ENCODE measurements at places on chromosomes 3 and 15.

DNA sequence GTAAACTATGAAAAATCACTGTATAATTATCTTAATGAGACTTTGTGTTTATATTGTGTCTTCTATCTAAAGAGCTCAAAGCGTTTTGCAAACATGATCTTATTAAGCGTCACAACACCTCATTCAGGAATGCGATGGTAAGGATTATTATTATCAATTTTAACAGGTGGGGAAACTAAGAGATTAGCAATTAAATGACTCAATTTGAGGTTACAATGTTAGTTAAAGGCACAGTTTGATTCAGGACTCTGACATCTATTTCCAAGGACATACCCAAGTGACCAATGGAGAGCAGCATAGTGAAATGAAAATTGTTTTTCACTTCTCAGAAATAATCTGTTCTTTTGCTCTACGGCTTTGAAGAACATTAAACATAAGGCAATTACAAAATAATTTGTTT, 74.6 kb downstream of the FMN1 start:
- no peak for DNase-seq

- no peak for DNase-seq
Measured at GRCh38 chr3:59481776-59482400, 432.1 kb upstream of the CFAP20DC start.

DNA sequence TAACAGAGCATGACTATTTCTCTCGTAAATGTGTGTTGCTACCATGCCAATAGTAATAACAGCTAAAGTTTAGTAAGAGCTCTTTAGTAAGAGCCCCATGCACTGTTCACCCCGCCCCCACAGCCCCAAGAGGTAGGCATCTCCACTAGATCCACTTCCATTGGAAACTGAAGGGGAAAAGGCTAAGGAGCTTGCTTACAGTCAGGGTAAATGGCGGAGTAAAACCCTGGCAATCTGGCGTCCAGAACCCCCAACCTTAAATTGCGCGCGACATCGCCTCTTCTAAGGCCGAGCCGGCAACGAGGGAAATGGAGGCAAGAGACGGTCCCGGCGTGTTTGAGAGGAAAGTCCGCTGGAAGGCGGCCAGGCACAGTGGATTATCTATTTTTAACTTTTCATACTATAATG, 654 bp upstream of the C3orf38 start:
- DNase-seq = no peak

DNA sequence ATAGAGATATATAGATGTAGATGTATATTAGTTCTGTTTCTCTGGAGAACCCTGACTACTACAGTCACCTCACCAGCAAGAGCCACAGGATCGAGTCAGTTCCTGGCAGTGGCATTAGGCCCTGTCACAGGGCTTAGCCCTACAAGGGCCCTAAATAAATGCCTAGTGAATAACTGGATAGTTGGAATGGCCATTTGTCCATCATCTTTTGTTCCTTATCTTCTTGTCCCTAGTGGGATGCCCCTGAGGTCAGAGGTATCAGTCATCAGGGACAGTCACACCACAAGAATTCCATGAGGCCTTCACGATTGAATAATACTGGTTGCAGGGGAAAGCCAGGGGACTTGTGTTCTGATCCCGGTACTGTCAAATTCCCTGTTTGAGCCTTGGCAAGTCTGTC, 204.9 kb upstream of the PPP2R3A start:
- DNase-seq = no peak

GRCh38 chr15:91821458-91821857, 32.0 kb upstream of the SLCO3A1 start:
- no peak for DNase-seq

- no peak for DNase-seq
Measured at GRCh38 chr15:65306551-65306950, 2.1 kb downstream of the RNU5B-1 start.

- no peak for DNase-seq
Measured at GRCh38 chr3:97687734-97688133, 76.8 kb upstream of the ARL6 start.

DNA sequence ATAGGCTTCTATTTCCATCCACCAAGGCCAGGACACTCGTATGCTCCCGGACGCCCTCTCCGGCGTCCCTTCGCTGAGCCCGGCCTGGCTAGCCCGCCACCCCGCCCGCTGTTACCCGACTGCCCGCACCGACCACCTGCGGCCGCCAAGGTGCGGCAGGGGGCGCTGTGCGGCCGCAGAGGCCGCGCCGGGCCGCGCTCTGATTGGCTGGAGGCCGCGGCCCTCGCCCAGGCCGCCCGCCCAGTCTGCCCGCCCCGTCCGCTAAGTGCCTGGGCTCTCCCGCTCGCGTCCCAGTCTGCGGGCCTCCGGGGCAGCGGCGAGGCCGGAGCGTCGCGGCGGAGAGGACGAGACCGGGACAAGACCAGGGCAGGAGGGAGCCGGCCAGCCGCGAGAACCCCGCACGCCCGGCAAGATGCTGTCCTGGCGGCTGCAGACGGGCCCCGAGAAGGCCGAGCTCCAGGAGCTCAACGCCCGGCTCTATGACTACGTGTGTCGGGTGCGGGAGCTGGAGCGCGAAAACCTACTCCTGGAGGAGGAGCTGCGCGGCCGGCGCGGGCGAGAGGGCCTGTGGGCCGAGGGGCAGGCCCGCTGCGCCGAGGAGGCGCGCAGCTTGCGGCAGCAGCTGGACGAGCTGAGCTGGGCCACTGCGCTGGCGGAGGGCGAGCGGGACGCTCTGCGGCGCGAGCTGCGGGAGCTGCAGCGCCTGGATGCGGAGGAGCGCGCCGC, at the start of gene SYNM:
SYNM (plus strand) TSS at position 293 of the 726 bp plus-strand sequence; CDS start at position 413, 120 bp downstream.
- peak; percentile 91 for DNase-seq

DNA sequence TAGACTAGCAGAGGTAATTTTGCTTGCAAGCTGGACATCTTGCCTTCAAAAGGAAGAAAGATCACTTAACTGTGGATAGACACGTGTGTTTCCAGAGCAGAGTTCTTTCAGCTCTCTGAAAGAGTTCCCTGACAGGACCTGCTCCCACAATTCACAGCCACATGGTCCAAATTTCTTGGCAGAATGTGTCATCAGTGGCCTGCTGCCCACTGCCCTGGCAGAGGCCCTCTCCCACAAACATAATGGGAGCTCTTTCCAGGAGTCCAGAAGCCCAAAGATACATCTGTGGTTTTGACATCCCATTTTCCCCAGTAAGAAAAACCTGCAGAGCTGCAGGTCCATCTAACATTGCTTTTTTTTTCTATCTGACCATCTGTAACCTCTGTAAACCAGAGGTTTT, 48.3 kb downstream of the SERPINI1 start:
- DNase-seq = no peak

DNA sequence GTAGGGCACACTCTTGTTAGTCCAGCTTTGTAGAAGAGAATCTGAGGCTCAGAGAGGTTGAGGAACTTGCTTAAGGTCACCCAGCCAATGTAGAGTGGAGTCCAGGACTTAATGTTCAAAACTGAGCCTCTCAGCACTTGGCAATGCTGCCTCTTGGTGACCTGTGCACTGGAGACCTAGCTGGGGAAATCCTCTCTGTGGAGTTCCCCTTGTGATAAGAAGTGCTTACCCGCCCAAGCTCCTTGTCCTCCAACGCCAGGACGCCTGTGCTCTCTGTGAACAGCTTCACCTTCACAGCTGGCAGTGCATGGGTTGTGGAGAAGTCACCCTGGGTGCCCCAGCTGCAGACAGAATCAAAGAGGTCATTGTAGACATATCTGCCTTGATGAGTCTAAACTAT, 219.1 kb upstream of the FEZF2 start:
- DNase-seq = no peak

GRCh38 chr3:40166997-40167396, 142.5 kb upstream of the EIF1B start:
- DNase-seq = no peak

DNA sequence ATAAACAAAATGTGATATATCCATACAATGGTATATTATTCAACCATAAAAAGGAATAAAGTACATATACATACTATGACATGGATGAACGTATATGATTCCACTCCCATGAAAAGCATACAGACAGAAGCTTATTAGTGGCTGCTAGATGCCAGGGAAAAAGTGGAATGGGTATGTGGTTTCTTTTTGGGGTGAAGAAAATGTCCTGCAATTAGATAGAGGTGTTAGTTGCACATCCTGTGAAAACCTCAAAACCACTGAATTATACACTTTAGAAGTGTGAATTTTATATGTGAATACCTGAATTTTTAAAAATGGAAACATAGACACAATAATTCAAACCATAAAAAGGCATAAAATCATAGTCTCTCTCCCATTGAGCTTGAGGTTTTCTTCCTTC, 11.2 kb downstream of the DENND6A start:
- no peak for DNase-seq

DNA sequence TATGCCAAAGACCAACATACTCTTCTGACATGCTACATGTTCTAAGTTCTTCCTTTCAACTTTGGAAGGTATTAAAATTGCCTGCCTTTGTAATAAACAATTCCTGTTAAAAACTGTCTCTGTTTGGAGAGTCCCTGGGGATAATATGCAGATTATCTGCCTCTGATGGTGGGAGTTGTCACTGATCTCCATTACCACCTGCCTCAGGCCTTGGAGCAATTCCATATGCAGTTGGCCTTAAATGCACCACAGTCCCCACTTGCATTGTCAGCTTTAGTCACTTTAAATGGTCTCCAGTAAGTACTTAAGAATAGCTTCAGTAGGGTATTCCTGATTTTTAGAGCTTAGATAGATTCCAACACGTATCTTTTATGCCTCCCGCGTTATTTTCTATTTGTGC, 121.1 kb upstream of the GOLIM4 start:
- DNase-seq = no peak

- DNase-seq = no peak
Measured at GRCh38 chr3:119747357-119747756, 34.5 kb upstream of the NR1I2 start.

DNA sequence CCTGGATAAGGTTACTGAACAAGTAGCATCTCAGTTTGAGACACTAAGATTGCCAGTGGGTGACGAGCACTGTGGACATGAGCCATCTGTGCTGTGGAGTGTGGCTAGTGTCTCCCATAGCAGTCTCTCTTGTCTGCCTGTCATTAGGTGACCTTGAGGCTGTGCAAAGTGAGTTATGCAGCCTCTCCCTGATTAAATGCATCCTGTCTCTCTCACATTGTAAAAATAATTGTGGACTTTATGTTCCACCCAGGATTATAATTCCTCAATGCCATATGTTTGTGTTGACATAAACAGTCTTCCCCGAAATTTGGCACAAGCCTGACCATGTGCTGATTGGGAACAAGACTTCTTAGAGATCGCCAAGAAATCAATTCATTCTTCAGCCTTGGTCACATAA, 168.9 kb downstream of the MYRIP start:
- no peak for DNase-seq

DNA sequence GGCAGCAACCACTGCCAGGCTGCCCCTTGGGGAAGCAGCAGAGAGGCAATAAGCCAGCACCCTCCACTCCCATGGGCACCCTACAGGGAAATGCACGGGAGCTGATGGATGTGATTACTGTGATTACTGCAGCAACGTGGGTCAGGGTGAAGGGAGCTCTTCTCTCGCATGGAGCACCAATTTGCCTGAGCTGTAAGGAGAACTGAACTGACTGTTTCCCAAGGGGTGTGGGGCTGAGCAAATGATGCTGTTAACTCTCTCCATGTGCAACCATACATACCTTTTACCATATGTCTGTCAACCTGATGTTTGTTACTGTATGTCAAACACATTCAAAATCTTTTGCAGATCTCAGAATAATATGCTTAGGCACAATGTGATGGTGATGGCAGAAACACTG, 680.6 kb downstream of the SQOR start:
- peak; percentile 73 for DNase-seq

GRCh38 chr15:66285533-66286280, 7.7 kb upstream of the DIS3L start:
- no peak for DNase-seq

DNA sequence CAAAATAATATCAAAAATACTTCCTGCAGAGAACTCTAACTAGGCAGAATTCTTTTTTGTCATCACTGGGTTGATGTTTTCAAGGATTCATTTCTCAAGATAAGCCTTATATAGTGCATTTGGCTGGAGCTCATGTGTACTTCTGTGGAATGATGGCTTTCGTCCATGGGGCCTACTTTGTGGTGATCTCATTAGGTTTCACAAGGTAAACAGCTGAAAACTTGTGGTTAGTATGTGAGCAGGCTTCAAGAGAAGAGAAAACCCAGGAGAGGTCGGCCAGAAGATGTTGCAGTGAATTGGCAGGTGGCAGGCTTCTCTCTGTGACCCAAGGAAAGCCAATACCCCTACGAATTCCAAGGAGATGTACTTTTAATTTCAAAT, 121.4 kb upstream of the PHLDB2 start:
- peak; percentile 53 for DNase-seq

GRCh38 chr3:2856138-2857133, 253.7 kb downstream of the IL5RA start:
- no peak for DNase-seq

- no peak for DNase-seq
Measured at GRCh38 chr3:174336784-174337183, 522.4 kb upstream of the NAALADL2 start.

DNA sequence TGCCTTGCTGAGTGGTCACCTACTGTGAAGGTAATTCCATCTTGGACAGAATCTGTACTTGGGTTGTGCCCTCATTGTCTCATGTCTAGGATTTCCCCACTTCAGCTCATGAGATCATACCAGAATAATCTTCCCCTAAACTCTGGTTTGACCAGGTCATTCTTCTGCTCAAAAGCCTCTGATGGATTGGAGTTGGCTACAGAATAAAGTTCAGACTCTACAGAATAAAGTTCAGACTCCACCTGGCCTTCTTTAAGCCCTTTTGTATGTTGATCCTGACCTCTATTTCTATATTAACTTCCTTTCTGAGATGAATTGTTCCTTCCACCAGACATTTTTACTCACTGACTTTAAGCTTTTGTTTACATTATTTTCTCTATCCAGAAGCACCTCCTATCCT, 6.4 kb upstream of the GLCE start:
- no peak for DNase-seq

- peak; percentile 63 for DNase-seq
Measured at GRCh38 chr15:52256930-52257733, 38.5 kb downstream of the MYO5C start.

DNA sequence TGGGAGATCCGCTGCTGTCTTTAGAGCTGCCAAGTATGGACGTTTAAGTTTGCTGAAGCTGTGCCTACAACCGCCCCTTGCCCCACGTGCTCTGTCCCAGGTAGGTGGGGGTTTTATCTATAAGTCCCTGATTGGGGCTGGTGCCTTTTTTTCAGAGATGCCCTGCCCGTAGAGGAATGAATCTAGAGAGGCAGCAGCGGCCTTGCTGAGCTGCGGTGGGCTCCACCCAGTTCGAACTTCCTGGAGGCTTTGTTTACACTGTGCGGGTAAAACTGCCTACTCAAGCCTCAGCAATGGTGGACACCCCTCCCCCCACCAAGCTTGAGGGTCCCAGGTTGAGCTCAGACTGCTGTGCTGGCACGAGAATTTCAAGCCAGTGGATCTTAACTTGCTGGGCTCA, 83.4 kb upstream of the FGF7 start:
- DNase-seq = no peak

Data from eye (tissue), 1 donor.